Neural progenitor cell (in vitro differentiated cells): ENCODE measurements at places on chromosomes 2 and 18.

DNA sequence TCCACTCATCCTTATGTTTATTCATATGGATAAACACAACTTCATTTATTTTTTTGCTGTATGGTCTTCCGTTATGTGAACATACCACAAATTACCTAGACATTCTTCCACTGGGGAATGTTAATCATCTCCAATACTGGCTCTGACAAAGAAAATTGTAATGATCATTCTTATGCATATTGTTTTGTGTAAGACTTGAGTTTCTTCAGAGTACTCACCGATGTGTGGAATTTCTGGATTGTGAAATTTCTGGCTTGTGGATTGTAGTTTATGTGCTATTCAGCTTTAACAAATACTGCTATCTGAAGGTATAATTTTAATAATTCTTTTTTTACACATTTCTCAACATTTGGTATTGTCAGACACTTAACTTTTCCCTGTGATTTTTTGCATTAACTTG is 212.2 kb upstream of the THUMPD2 start:
- DNase-seq, result no peak

GRCh38 chr18:21833604-21834298 is 93.2 kb downstream of the MIB1 start:
- DNase-seq, result no peak

- no peak for DNase-seq
These were observed 182.1 kb upstream of the CCDC68 start for GRCh38 chr18:55141318-55141717.

GRCh38 chr2:237627441-237628246 is at the start of gene LRRFIP1:
TSS of gene LRRFIP1 (plus strand) at chr2:237627587. CDS start at chr2:237627645, 58 bp downstream.
- DNase-seq, result peak; percentile 76

- no peak for DNase-seq
These were observed 496.1 kb upstream of the FSIP2 start for GRCh38 chr2:185242462-185242861.

DNA sequence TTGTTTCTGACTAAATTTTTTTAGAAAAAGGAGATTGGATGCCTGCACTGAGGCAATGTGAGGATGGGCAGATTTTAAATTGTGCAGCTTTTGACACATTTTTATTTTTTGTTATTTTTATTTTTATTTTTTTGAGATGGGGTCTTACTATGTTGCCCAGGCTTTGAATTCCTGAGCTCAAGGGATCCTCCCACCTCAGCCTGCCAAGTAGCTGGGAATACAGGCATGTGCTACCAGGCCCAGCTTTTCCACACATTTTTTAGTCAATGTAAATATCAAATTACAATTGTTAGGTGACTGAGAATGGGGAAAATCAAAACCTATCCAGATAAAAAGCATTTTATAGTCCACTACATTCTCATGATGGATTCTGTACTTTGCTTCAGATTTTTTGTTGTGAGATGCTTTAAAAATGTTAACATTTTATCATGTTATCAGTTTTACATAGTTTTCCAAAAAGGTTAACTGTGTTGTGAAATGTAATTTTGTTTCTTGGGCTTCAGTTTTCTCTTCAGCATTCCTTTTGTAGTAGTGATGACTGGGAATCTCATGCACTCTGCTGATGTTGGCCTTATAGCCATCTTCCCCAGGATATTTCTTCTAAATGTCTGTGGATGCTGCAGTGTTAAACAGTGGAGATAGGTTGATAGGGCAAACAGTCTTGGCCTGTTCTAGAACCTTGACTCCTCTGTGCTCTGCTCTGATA is 41.4 kb downstream of the PKP4 start:
- no peak for DNase-seq

- no peak for DNase-seq
These were observed 12.2 kb upstream of the COL5A2 start for GRCh38 chr2:189191766-189192165.

- no peak for DNase-seq
These were observed 32.5 kb downstream of the IDH1 start for GRCh38 chr2:208222351-208222750.

- no peak for DNase-seq
These were observed 39.4 kb upstream of the PKDCC start for GRCh38 chr2:42008241-42008921.

DNA sequence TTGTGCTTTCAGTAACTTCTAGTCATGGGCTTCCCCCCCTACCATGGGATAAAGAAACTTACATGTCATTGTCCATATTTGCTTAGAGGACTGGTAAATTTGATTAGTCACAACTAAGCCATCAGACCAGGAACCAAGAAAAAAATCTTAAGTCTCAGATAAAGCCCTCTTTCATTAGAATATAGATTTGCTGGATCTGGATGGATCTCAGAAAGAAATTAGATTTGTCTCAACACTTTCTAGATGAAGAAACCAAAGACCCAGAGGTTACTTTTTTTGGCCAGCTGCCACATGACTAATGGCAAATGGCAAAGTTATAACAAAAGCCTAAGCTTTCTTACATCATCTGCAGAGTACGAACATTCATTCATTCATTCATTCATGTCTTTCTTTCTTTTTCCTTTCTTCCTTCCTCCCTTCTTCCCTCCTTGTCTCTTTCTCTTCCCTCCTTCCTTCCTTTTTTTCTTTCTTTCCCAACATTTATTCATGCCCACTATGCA is 60.2 kb downstream of the CDCA7 start:
- DNase-seq, result no peak

GRCh38 chr2:152883951-152884487 is 165.6 kb downstream of the ARL6IP6 start:
- DNase-seq, result no peak

- no peak for DNase-seq
These were observed 4.5 kb downstream of the CRIM1 start for GRCh38 chr2:36360063-36360462.

GRCh38 chr2:65035351-65035943 is 20.8 kb upstream of the CEP68 start:
- no peak for DNase-seq

DNA sequence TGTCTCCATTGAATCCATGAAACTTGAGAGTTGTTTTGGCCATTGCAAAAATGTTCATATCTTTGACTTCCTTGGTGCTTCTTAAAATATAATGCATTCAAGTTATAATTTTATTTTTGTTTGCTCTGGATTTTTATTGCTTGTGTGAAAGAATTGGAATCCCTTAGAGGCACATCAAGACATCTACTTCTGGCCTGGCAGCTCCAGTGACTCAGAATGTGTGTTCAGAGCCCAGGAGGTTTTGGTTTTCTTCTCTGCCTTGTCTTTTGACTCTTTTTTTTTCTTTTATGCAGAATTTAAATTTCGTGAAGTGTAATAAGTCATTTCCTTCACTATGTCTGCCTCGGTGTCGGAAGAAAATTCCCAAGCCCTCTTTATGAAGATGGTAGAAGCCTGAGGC is 180.2 kb downstream of the LTBP1 start:
- no peak for DNase-seq

- peak; percentile 9 for DNase-seq
These were observed 188.9 kb upstream of the TNP1 start for GRCh38 chr2:217048730-217049129.

DNA sequence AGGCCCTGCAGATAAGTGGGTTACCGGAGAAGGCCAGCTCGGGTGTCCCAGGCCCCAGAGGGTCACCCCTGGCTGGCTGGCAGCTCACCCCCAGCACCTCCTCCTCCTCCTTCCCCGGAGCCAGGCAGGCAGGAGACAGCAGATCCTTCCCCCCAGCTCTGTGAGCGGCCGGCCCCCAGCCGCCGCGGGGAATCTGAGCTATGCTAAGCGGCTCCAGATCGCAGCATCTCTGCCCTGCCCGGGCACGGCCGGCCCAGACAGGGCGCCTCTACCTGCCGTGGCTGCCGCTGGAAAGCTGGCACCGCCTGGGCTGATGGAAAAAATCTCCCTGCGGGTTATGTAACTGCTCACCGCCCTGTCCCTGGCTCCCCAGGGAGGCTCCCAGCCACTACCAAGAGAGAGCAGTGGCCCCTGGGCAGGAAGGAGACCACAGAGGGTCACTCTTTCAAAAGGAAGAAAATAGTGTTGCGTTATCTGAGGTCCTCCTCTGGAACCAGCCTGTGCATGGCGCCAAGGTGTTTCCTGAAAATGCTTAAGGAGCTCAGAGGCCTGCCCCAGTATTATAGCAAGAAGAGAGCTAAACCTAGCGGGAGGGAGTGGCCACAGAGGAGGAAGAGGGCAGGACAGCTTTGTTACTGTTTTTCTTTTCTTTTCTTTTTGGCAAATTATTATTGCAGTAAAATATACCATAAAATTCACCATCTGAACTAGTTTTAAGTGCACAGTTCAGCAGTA is 179.0 kb downstream of the SMAD7 start:
- DNase-seq, result peak; percentile 31

- DNase-seq, result no peak
These were observed 510.1 kb upstream of the SLC39A10 start for GRCh38 chr2:195146761-195147541.

DNA sequence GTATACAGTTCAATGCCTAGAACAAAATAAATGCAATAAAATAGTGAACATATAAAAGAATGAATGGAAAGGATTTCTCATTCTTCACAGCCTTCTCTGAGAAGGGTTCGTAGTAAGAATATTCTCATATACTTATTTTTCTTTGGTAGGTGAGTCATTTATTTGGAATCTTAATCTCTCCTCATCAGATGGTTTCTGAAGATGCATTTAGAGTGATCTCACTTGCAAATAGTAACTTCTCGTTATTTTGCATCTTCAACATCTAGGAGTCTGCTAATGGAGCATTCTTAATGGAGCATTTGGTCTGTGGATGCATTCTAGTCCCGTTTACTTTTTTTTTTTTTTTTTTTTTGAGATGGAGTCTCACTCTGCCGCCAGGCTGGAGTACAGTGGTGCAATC is 3.9 kb downstream of the UBXN4 start:
- DNase-seq, result no peak

DNA sequence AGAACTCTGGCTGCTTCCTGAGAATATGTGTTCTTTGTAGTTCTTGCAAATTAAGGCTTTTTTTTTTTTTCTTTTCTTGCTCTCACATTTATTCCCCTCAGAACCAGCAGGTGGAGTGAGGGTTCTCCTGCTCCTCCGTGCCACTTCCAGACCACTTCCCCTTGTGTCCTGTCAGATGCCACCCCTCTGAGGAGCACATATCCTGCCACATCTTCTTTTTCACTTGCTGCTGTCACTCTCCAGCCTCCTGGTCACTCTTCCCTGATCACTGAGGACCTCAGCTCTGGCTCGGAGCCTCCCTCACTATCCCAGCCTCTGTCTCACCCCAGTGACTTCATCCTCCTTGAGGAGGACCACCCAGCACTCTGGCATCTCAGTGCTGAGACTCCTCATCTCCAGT is 100.5 kb downstream of the TACR1 start:
- DNase-seq, result peak; percentile 62

- DNase-seq, result no peak
These were observed 55.1 kb downstream of the ATP8B1 start for GRCh38 chr18:57747809-57748680.

- DNase-seq, result no peak
These were observed 33.5 kb downstream of the PDE1A start for GRCh38 chr2:182393270-182393760.

- no peak for DNase-seq
These were observed 11.6 kb downstream of the GLI2 start for GRCh38 chr2:120747281-120747680.

- no peak for DNase-seq
These were observed 41.5 kb downstream of the MARCHF7 start for GRCh38 chr2:159753797-159754196.

- peak; percentile 43 for DNase-seq
These were observed 163.0 kb upstream of the NOSTRIN start for GRCh38 chr2:168639441-168639898.

DNA sequence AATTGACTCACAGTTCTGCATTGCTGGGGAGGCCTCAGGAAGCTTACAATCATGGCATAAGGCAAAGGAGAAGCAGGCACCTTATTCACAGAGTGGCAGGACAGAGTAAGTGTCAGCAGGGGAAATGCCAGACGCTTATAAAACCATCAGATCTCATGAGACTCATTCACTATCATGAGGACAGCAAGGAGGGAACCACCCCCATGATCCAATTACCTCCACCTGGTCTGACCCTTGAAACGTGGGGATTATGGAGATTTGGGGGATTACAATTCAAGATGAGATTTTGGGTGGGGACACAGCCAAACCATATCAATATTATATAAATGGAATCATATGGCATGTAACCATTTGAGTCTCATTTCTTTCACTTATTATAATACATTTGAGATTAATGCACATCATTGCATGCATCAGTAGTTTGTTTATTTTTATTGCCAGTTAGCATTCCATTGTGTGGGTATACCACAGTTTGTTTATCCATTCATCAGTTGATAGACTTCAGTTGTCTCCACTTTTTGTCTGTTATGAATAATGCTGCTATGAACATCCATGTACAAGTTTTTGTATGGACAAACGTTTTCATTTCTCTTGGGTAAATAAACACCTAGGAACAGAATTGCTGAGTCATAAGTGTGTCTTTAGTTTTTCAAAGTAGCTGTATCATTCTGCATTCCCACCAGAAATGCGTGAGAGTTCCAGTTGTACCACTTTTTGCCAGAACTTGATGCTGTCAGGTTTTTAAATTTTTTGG is 5.8 kb upstream of the SRBD1 start:
- DNase-seq, result no peak

GRCh38 chr18:70059684-70060083 is 112.0 kb upstream of the CD226 start:
- DNase-seq, result no peak

DNA sequence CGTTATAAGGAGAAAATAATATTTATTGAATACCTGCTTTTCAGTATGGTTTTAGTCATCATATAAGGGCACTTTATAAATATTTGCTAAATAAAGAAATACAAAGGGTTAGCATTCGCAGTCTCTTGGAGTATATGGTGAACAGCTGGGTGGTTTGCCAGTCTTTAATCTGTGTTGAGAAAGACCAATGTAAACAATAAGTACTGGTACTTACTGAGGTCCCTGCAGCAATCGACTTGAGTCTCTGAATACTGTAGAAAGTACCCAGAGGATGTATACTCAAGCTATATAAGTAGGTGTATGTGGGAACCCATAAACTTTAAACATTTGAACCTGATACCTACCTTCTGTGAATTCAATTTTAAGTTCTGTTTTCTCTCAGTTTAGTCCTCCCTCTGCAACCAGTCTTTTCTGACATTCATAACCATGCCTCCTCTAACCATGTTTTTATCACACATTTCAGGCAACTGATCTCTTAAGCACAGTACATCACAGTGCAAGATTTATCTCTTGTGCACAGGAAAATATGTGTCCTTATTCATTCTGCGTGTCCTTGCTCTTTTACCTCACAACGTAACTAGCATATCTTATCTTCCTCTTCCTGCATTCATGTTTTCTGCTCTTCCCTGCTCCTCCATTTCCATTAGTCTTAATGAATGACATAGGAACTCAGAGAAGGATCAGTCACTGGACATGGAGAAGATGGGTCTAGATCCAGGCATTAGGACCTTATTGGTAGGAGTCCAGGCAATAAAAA is 21.7 kb downstream of the C18orf63 start:
- no peak for DNase-seq

GRCh38 chr18:36143391-36143790 is 13.7 kb downstream of the ELP2 start:
- DNase-seq, result no peak

DNA sequence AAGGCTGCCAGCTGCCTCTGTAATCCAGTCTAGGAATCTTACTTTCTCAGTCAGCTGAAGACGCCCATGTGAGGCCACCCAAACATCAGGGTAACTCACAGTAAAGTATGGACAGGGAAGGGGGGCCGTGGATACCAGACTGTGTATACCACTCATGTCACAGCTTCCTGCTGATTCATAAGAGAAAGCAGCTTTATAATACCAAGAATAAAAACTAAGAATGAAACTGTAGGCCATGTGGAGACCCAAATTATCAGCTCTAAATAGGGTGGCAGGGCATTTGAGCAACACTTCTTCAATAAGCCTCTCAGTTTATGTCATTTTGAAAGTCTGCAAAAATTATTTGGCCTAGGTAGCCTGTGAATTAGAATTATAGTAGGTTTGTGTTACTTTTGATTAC is 115.0 kb upstream of the CDCA7 start:
- DNase-seq, result no peak
